ENCODE measurements at places on chromosomes 3 and 15.

- H3K36me3 ChIP-seq: no peaks in the 10 kb centered on the region
- no peaks in the 10 kb centered on the region for H3K4me1 ChIP-seq
- no peaks in the 10 kb centered on the region for H3K27me3 ChIP-seq
- no peak overlapping the region for H3K4me3 ChIP-seq
Measured at GRCh38 chr15:31102374-31103342, 1.1 kb upstream of the TRPM1 start.

DNA sequence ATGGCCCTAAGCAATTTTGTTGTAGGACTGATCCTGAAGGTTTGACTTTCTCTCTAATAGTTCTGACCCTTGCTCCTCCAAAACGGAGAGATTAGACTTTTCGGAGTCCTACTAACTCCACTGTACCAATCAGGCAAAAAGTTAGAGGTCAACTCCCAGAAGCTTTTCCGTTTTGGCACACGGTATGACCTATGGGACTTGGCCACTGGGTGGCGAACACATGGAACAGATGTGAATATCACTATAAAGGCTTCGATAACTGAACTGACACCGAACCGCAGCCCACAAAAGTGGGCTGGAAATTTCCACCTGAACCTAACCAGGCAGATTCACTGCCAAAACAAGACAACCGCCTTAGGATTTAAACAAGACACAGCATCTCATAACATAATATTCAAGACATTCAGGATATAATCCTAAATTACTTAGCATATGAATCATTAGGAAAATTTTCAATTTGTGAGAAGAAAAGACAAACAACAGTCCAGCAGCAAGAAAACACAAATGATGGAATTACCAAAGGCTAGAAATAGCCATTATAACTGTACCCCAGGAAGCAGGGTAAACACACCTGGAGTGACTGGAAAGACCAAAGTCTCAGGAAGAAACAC is 12.2 kb upstream of the TM2D3 start:
- peaks cover 1% of the 10 kb centered on the region for H3K36me3 ChIP-seq
- no peaks in the 10 kb centered on the region for H3K27me3 ChIP-seq
- no peak for DNase-seq
- H3K4me1 ChIP-seq: no peaks in the 10 kb centered on the region
- no peak overlapping the region for H3K27ac ChIP-seq

DNA sequence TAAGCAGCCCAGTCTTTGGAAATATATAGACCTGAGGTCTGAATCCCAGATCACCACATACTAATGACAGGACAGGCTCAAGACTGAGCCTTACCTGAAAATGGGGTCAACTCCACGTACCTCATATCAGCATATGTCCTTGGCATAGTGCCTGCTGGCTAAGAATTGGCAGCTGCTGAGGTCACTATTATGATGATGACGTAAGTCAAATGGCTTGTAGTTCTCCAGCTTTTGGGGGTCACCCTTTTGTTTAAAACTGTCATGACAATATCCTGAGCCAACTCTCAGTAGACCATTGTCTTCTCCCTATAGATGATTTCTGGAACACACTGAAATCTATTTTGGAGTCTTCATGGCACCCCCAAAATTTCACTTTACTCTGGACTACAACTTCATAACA is 16.8 kb upstream of the CADPS start:
- no peak overlapping the region for H3K27ac ChIP-seq
- no peaks in the 10 kb centered on the region for H3K36me3 ChIP-seq
- DNase-seq: no peak

- no peaks in the 10 kb centered on the region for H3K27me3 ChIP-seq
- peak; percentile 86 for DNase-seq
- peak overlapping the region; percentile 90 for H3K27ac ChIP-seq
- H3K4me3 ChIP-seq: no peak overlapping the region
Measured at GRCh38 chr3:142602619-142603385, 6.6 kb downstream of the PLS1 start.

- no peak overlapping the region for H3K27ac ChIP-seq
- H3K27me3 ChIP-seq: no peaks in the 10 kb centered on the region
- H3K4me3 ChIP-seq: no peak overlapping the region
- peaks cover 11% of the 10 kb centered on the region for H3K4me1 ChIP-seq
- no peak for DNase-seq
Measured at GRCh38 chr3:5006755-5007202, 27.5 kb downstream of the BHLHE40 start.

- no peaks in the 10 kb centered on the region for H3K4me1 ChIP-seq
- no peak overlapping the region for H3K4me3 ChIP-seq
- peaks cover 2% of the 10 kb centered on the region for H3K27me3 ChIP-seq
- H3K36me3 ChIP-seq: no peaks in the 10 kb centered on the region
- H3K27ac ChIP-seq: no peak overlapping the region
- no peak for DNase-seq
Measured at GRCh38 chr3:127089486-127090145, 103.3 kb upstream of the PRR23E start.

GRCh38 chr15:65778269-65778668 is 13.8 kb downstream of the DENND4A start:
- H3K27me3 ChIP-seq: no peaks in the 10 kb centered on the region
- H3K36me3 ChIP-seq: peaks cover 3% of the 10 kb centered on the region
- no peak overlapping the region for H3K4me3 ChIP-seq
- H3K4me1 ChIP-seq: peaks cover 5% of the 10 kb centered on the region
- no peak for DNase-seq
- no peak overlapping the region for H3K27ac ChIP-seq

GRCh38 chr3:164912916-164913315 is 165.4 kb downstream of the SI start:
- H3K4me3 ChIP-seq: no peak overlapping the region
- no peaks in the 10 kb centered on the region for H3K36me3 ChIP-seq
- no peak overlapping the region for H3K27ac ChIP-seq

- H3K27me3 ChIP-seq: peaks cover under 1% of the 10 kb centered on the region
- no peaks in the 10 kb centered on the region for H3K36me3 ChIP-seq
- H3K4me3 ChIP-seq: no peak overlapping the region
- DNase-seq: no peak
- no peak overlapping the region for H3K27ac ChIP-seq
Measured at GRCh38 chr15:66070220-66070934, 183.2 kb downstream of the MEGF11 start.

DNA sequence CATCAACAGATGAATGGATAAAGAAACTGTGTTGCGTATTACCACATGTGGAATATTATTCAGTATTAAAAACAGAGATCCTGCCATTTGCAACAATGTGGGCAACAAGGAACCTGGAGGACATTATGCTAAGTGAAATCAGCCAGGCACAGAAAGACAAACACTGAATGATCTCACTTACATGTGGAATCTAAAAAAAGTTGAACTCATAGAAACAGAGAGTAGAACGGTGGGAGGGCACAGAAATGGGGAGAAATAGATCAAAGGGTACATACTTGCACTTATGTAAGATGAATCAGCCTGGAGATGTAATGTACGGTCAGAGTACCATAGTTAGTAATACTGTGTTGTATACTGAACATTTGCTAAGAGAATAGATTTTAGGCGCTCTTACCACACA is 29.8 kb upstream of the MUC13 start:
- peak overlapping the region; percentile 84 for H3K27ac ChIP-seq
- H3K27me3 ChIP-seq: no peaks in the 10 kb centered on the region
- no peak for DNase-seq
- peaks cover 13% of the 10 kb centered on the region for H3K36me3 ChIP-seq

- H3K27me3 ChIP-seq: no peaks in the 10 kb centered on the region
- H3K36me3 ChIP-seq: no peaks in the 10 kb centered on the region
- no peaks in the 10 kb centered on the region for H3K4me1 ChIP-seq
Measured at GRCh38 chr3:140726066-140726465, 48.2 kb downstream of the TRIM42 start.

DNA sequence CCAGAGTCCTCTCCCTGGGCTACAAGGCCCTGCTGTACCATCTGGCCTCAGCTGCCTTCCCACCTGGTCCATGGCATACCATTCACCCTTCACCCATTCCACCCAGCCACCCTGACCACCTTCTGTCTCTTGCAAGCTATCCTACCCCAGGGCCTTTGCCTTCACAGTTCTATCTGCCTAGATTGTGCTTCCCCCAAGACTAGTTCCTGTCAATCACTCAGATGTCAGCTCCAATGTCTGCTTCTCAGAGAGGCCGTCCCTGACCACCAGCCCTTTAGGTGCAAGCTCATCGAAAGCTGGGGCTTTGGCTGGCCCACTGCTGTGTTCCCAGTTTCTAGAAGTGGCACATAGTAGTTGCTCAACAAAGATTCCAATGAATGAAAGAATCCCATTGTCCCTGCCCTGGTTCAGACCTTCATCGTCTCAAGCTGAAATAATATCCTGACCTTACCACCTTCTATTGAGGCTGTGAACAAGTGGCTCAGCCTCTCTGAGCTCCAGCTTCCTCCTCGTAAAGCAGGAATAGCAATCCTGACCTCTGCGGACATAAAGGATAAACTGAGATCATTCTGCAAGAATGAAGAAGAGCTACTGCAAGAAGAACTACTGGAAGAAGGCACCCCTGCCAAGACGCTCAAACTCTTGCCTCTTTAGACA is 15.8 kb downstream of the EFCAB12 start:
- H3K27me3 ChIP-seq: no peaks in the 10 kb centered on the region
- H3K4me1 ChIP-seq: peaks cover 4% of the 10 kb centered on the region
- no peak for DNase-seq
- no peaks in the 10 kb centered on the region for H3K36me3 ChIP-seq
- H3K27ac ChIP-seq: peak overlapping the region; percentile 52

GRCh38 chr3:15940641-15941040 is 142.9 kb upstream of the ANKRD28 start:
- H3K27ac ChIP-seq: no peak overlapping the region
- no peaks in the 10 kb centered on the region for H3K4me1 ChIP-seq
- DNase-seq: no peak
- H3K27me3 ChIP-seq: no peaks in the 10 kb centered on the region
- H3K4me3 ChIP-seq: no peak overlapping the region
- no peaks in the 10 kb centered on the region for H3K36me3 ChIP-seq

GRCh38 chr3:133038089-133038730 is at the start of gene TMEM108:
TMEM108 (plus strand) TSS chr3:133038391.
- H3K27ac ChIP-seq: no peak within 1 kb of the TSS
- no peaks in the 10 kb centered on the region for H3K36me3 ChIP-seq
- H3K27me3 ChIP-seq: peaks cover 38% of the 10 kb centered on the region
- peak within 1 kb of the TSS; percentile 38 for H3K4me3 ChIP-seq

- H3K27me3 ChIP-seq: no peaks in the 10 kb centered on the region
- no peak overlapping the region for H3K27ac ChIP-seq
- no peak overlapping the region for H3K4me3 ChIP-seq
- H3K36me3 ChIP-seq: no peaks in the 10 kb centered on the region
- no peaks in the 10 kb centered on the region for H3K4me1 ChIP-seq
- DNase-seq: peak; percentile 10
Measured at GRCh38 chr3:191051037-191051436, 148.0 kb upstream of the OSTN start.

DNA sequence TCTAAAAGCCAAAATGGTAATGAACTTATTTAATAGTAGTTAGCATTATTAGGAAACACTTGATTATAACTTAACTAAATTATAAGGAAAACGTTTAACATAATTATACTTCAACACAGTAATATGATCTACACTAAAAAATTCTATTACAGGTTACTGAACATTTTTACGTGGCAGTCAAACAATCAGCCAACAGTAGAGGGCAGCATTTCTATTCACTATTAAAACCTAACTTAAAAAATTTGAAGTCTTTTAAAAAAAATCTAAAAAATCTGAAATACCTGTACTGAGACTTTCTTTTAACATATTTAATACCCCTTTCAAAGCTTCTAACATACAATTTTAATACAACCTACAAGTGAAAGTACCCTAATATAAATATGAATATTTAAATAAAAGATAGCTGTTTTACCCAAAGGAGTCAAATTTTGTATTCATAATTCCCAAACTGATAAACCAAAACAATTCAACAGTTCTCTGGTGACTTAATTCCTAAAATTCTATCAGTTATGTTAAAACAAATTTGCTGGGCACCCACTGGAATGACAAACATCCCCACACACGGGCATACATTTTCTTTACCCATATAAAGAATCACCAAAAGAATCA is 41.5 kb downstream of the DLG1 start:
- H3K36me3 ChIP-seq: no peaks in the 10 kb centered on the region
- H3K4me3 ChIP-seq: no peak overlapping the region
- H3K27ac ChIP-seq: no peak overlapping the region
- DNase-seq: peak; percentile 57
